ENCODE measurements at places on chromosomes 11 and 22. TPM values are rescaled to one million over a fixed set of nuclear protein-coding genes. Genes with fewer than 3 reads are reported as not detected.

GRCh38 chr11:83175815-83176214 lies 17.7 kb upstream of the ANKRD42 start:
- DNase-seq: no peak

DNA sequence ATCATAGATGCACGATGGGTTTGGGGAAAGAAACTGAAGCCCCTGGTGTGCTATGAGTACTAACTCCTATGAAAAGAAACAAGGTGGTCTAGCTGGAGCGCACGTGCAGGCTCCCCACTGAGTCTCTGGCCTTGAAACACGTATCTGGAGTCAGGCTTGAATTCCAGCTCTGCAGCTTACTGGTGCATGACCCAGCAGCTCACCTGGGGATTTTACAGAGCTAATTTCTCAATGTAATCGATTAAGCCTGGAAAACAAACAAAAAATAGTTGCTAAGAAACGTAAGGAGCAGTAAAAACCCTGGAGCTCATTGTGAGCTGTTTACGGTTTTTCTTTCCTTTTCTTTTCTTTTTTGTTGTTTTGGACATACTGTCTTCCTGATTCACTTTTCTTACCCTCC lies 12.3 kb downstream of the KCNJ1 start:
- DNase-seq: no peak

DNA sequence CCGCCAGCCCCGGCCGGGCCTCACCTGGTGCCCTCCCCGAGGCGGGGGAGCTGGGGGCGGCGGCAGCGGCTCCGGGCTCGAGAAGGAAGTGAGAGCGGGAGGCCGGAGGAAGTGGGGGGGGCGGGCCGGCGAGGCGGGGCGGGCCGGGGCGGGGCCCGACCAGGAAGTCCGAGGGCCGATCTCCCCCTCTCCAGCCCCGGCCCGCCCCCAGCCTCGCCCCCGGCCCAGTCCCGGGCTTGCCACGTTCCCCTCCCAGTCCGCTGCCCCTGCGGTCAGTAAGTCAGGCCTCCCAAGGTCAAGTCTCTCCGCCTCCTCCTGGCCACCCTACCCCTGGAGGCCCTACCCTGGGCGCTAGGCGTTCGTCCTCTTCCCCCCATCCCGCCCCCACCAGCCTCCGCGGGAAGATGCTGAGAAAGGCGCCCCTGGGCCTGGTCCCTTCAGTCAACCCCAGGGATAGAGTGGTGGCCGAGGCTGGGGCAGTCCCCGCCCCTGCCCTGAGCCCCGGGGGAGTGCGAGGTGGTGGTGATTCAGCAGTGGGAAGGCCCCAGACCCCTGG lies at the start of gene RHOG:
RHOG (minus strand) TSS at position 90 of the 556 bp plus-strand sequence. CDS start 12,821 bp downstream, outside the sequence.
- no peak for DNase-seq

- DNase-seq: no peak
These were observed 23.7 kb downstream of the NCF4 start for GRCh38 chr22:36884349-36885158.

P4HA3 gene
- 0.74 TPM for total RNA-seq

WNT7B gene
- total RNA-seq: 15.0 TPM

MS4A15 gene
- not detected for total RNA-seq

- no peak for DNase-seq
These were observed 10.0 kb downstream of the RRP7A start for GRCh38 chr22:42509548-42509947.

POU2AF1 gene
- not detected for total RNA-seq

SLC5A1 gene
- not detected for total RNA-seq

GRCh38 chr11:37322333-37323194 lies 724.5 kb upstream of the RAG2 start:
- DNase-seq: peak; percentile 34

- no peak for DNase-seq
These were observed 15.7 kb downstream of the ARCN1 start for GRCh38 chr11:118587952-118588351.

- DNase-seq: no peak
These were observed 82.2 kb downstream of the FAM83F start for GRCh38 chr22:40076702-40077645.

OR52N1 gene
- not detected for total RNA-seq

GRCh38 chr22:31577711-31578110 lies 81.4 kb downstream of the SFI1 start:
- DNase-seq: no peak

DNA sequence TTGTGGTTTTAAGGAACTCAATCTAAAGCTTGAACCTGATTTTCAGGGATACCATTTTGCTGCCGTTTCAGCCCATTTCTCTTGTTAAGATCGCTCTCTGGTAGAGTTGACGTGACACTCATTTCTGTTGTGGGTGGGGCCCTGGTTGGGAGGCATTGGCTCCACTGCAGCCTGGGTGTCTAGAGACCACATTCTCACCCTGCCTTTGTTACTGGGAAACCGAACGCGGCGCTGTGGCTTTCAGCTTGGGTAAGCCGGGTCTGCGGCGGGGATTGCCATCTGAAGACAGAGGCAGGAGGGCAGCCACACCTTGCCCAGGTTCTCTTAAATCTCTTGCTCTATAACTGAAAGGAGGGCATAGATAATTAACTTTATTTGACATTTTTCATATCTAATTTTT lies 3.2 kb downstream of the EHF start:
- no peak for DNase-seq

DNA sequence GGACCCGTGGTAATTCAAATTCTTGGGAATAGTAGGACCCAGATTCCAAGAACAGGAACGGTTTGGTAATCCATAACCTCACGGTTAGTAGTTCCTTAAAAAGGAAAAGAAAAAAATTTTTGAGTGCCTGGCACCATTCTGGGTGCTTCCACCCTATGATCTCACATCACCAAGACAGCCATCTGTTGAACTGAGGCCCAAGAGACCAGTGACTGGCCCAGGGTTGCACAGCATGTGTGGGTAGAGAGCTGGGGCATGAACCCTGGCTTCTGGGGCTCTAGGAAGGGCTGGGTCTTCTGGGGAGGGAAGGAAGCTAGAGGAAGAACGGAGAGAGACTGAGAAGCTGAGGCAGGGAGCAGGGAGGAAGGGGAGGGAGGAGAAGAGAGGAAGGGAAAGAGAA lies 4.7 kb upstream of the SPI1 start:
- DNase-seq: no peak

GRCh38 chr22:39717099-39717498 lies 146.5 kb downstream of the CACNA1I start:
- DNase-seq: no peak

CCDC116 gene
- not detected for total RNA-seq

DNA sequence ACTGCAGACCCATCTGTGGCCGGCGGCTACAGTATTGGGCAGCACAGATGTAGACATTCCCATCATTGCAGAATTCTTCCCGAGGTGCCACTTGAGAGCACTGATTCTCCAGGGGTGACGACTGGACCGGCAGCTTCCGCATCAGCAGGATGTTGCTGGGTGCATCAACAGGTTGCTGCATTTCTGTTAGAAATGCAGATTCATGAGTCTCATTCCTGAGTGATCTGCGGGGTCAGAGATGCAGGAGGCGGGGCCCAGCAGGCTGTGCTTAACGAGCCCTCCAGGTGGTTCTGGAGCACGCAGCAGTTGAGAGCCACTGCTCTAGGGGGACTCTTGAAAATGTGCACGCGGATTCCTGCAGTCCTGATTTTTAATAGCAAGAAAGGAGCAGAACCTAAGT lies 321.8 kb downstream of the TBC1D22A start:
- DNase-seq: no peak

- peak; percentile 88 for DNase-seq
These were observed 13.2 kb downstream of the SLC25A18 start for GRCh38 chr22:17576470-17576869.

GGTLC3 gene
- total RNA-seq: not detected

GRCh38 chr11:76660533-76661305 lies 9.8 kb downstream of the LRRC32 start:
- DNase-seq: no peak

DNA sequence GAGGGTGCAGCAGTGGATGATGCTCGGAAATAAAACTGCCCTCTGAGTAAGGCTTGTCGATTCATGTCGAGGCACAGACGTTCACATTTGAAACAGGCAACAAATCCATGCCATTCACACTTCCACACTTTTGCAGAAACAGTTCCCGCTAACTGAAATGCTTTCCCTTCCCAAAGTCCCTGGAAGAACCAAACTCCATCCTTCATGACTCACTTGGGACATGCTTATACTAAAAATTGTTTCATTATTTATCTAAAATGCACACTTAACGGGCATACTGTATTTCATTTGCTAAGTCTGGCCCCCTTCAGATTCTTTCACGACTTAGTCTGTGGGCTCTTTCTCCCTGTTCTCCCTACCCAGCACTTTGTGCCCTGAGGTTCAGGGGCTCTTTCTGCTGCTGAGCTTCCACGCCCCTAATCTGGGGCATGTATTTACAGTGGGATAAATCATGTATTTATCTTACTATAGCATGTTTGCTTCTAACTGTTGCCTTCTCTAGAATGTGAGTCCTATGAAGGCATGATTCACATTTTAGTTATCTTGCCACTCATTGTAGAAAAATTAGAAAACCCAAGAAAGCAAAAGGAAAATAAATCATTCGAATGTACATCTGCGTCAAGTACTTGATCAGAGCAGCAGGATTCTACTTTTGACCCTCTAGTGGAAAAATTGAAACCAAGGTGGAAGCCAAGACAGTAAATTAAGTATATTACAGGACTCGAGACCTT lies 12.5 kb downstream of the SCGB1A1 start:
- peak; percentile 67 for DNase-seq

- DNase-seq: no peak
These were observed 20.1 kb downstream of the DGCR6L start for GRCh38 chr22:20299746-20300136.

GRCh38 chr11:15780837-15781236 lies 575.5 kb downstream of the SOX6 start:
- no peak for DNase-seq

GRCh38 chr11:68855205-68855981 lies 13.7 kb upstream of the CPT1A start:
- DNase-seq: no peak

DNA sequence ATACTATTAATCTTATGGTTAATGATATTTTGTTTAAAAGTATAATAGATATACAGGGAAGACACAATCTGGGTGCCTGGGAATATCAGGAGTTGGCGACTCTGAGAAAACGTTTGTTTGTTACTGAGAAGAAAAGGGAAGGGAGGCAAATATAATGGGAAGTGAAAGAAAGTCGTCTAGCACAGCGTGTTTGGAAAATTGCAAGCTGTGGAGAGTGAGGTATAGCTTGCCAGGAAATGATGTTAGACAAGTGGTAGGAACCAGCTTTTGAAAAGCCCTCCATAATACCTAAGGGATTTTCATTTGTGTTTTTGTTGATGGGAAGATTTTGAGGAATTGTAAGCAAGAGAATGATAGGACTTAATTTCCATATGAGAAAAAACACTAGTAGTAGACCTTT lies 322.2 kb downstream of the LUZP2 start:
- no peak for DNase-seq

GRCh38 chr22:48942698-48943566 lies 884.7 kb downstream of the BRD1 start:
- DNase-seq: no peak

IGF2 gene
- total RNA-seq: not detected

DNA sequence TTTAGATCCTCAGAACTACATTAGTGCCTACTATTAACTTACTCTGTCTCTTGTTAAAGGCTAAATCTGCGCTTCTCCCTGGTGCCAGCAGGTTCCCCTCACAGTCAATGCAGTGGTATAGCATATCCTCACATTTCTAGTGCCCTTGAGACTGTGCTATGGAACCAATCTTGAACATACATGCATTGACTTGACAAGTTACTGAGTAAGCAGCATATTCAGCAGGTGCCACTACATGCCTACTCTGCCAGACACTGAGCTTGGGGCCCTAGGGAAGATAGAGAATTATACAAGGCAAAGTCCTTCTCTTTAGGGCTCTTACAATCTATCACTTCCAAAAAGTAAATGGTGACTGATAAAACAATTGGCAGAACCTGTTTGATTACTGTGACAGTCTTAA lies 3.2 kb downstream of the FUT4 start:
- DNase-seq: no peak

DNA sequence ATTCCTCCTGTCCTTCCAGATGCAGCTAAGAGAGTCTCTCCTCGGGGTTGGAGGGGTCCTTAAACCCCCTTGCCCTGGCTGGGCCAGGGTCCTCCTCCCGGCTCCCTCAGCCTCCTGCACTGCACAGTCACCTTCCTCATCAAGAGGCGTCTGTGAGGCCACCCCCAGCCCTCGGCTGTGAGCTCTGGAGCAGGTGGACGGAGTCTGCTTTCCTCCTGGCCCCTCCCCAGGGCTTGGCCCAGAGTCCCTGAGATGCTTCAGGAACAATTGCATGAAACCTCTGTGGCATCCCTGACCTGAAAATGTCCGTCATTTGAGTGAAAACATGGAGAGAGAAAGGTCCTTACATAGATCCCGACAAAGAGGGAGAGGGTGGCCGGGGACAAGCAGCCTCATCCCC lies 6.7 kb upstream of the FGF3 start:
- DNase-seq: no peak

LRRN4CL gene
- 0.13 TPM for total RNA-seq

MAPK1 gene
- total RNA-seq: 84.8 TPM

GRCh38 chr11:73359341-73359740 lies 16.9 kb upstream of the RELT start:
- no peak for DNase-seq

GRCh38 chr22:45235101-45235777 lies 5.5 kb downstream of the KIAA0930 start:
- DNase-seq: no peak

DNA sequence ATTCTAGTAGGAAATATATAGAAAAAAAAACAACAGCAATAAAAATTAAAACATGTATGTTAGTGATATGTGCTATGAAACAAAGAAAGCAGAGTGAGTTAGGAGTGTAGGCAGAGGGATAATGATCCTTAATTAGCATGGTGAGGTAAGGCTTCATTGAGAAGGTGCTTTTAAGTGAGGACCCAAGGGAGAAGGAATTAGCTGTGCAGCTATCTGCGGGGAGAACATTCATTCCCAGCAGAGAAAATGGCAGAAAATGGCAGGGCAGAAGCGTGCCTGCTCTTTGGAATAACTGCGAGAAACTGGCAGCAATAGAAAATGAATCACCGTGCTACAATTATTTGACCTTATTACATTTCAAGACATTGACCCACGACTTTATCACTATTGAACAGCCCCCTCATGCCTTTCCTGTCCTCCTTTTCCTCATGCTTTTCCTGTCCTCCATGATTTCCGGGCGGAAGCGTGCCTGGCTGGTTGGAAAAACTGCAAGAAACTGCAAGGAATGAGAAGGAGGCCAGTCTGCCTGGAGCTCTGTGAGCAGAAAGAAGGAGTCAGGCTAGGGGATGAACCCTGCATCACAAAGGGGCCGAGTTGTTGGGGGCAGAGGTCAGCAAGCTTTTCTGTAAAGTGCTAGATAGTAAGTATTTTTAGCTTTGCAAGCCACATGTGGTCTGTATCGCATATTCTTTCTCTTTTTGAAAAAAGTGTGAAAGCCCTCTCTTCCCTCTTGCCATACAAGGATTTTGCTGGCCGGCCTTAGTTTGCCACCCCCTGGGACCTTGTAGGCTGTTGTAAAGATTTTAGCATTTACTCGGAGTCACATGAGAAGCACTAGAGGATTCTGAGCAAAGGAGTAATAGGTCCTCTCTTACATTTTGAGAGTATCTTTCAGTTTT lies 37.1 kb upstream of the SWAP70 start:
- DNase-seq: no peak

GRCh38 chr11:128316541-128317227 lies 270.7 kb downstream of the ETS1 start:
- DNase-seq: no peak

THRSP gene
- not detected for total RNA-seq

GRCh38 chr11:123258877-123259276 lies 63.8 kb upstream of the CLMP start:
- DNase-seq: no peak
